ENCODE measurements at places on chromosomes 7 and 10. TPM values are rescaled to one million over a fixed set of nuclear protein-coding genes. Genes with fewer than 3 reads are reported as not detected.
A peak's percentile ranks its signal among the peaks of the same experiment; 100 is the strongest.

- DNase-seq, result peak; percentile 82
These were observed 53.7 kb upstream of the KDM7A start for GRCh38 chr7:140230516-140230860.

- no peak for DNase-seq
These were observed 123.4 kb downstream of the MYO3A start for GRCh38 chr10:26057466-26057865.

GRCh38 chr7:152108359-152108758 is 82.9 kb downstream of the GALNT11 start:
- no peak for DNase-seq

DNA sequence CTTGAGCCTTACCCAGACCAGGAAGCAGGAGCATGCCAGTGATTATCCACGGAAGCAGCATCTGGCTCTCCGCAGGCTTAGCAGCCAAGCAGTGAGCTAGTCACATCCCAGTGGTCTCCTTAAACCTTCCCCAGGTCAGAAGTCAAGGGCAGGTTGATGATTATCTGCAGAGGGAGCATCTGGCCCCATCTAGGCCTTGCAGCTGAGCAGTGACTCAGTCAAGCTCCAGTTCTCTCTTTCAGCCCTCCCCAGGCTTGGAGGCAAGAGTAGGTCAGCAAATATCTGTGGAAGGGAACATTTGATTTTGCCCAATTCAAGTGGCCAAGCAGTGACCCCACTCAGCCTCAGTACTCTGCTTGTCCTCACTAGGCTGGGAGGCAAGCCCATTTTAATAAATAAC is 61.6 kb downstream of the ANKRD7 start:
- DNase-seq, result no peak

DNA sequence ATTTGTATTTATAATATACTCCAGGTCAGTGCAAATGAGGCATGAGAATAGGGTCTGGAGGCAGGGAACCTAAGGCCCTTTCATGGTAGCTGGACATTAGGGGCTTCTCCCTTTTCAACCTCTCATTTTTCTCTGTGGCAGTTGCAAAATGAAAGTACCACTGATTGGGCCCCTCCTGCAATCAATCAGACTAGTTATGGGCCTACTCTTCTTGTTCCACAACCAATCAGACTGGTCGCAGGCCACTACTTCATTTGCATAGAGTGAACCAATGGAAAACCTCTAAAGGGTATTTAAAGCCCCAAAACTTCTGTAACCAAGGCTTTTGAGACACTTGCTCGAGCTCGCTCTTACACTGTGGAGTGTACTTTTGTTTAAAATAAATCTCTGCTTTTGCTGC is 10.0 kb upstream of the PRPS1L1 start:
- no peak for DNase-seq

DNA sequence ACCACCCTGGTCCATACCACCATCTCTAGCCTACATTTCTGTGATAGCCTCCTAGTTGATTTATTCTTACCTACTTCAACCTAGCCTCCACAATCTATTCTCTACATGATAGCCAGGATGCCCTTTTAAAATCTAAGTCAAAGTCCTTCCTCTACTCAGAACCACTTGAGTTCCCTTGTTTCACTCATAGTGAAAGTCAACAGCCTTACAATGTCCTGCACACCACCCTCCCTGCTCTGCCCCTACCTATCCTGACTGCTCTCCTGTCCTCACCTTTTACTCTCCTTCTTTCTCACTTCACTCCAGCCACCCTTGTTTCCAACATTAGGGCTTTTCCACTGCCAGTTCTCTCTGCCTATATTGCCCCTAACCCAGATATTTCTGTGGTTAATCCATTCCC is 146.7 kb downstream of the GRM3 start:
- no peak for DNase-seq

DNA sequence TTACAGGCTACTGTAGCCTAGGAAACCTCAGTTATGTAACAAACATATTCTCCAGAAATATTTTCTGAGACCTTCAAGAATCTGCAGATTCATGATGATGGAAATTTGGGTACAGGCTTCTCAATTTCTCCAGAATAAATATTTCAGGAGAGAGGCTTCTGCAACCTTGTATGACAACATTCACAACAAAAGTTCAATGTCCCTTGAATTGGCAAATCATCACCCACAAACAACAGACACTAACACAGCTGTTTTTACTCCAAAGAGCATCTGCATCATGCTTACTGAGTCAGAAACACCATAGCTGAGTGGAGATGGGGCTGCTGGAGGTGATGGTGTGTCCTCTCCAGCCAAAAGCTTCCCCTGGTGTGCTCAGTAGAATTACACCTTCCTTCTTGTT is 9.3 kb upstream of the COBL start:
- DNase-seq, result no peak

- DNase-seq, result no peak
These were observed 143.0 kb downstream of the CUBN start for GRCh38 chr10:16986406-16987205.

- DNase-seq, result peak; percentile 44
These were observed 46.6 kb upstream of the GRID1 start for GRCh38 chr10:86413046-86413728.

DNA sequence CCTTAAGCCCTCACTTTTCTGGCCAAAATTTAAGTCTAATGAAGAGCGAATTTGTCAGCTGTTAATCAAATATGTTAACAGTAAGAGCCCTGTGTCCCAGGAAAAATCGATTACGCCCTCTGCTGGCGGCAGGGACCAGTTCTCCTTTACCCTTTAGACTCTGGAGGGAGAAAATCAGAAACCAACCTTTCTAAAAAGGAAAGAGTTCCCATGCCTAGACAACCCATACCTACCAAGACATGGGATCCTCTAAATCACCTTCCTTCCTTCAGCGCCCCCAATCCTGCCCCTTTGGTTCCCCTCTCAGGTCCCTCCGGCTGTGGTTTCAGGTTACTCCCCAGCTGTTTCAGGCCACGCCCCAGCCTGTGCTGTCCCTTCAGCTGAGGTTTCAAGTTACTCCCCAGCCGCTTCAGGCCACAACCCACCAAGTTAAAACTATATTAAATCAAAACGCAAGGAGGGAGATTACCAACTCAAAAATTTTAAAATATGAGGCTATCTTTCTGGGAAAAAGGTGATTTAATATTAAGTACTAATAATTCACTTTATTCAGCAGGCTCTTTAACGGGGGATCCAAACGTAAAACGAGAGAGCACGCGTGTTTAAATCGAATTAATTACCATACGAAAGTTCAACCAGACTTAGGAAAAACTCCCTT is 1.4 kb upstream of the AKR1B15 start:
- DNase-seq, result peak; percentile 82

DNA sequence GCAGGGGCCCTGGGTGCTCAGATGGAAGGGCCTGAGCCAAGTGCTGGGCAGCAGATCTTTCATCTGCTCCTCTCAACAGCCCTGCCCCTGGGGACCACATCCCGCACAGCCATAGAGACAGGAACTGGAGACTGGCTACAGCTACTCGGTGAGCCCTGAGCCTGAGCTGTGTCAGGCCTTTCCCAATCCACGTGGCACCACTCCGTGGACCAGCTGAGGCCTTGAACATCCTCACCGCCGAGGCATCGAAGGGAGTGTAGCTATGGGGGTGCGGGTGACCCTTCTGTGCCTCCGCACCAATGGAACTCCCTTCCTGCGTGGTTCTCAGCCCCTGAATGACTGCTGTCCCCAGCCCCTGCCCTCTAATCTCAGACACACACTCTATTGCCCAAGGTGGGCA is 362.7 kb upstream of the SHH start:
- no peak for DNase-seq

DNA sequence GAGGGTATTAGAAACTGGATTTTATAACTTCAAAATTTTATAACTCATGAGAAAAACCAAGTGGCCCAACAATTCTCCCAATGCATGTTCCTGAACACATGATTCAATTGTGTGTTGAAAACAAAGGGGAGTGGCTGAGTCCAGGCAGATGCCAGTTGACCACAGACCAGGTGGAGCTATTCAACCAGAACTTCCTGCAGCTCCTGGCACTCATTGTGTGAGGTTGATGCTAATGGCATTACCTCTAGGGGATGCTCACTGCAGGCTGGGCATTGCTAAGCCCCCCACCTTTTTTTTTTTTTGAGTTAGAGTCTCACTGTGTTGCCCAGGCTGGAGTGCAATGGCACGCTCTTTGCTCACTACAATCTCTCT is 20.3 kb downstream of the MYOF start:
- no peak for DNase-seq

DNA sequence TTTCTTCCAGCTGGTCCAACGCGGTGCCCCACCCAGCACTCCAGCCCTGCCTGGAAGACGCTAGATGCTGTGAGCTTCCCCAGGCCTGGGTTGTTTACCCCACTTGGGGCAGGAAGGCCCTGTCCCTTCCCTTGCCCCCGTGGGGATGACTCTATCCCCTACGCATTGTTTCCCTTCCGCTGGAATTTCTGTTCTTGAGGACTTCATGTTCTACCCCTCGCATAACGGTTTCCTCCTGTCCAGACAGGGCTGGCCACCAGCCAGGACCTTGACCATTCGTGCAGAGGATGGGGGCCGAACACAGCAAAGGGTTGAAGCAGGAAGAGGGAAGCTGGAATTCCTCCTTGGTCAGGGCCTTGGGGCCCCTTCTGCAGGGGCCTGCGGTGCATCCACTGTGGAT is 14.7 kb upstream of the SERPINE1 start:
- DNase-seq, result no peak

DNA sequence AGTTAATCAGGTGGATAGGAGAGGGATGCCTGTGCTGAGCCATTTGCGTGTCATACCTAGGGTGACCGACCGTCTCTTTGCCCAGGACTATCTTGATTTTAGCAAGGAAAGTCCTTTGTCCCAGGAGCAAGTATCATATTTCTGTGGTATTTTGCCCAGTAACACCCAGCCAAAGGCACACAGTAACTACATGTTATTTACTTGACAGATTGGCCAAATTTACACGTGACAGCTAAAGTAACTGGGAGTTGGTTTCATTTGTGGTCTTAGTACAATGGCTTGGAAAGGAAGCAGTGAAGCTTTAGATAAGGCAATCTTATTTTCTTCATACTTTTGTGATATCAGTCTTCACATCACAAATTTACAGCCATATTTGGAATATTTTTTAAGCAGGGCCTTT is 142.1 kb downstream of the JCAD start:
- no peak for DNase-seq

GRCh38 chr10:26555719-26556368 is 117.7 kb downstream of the APBB1IP start:
- no peak for DNase-seq

- no peak for DNase-seq
These were observed 12.3 kb upstream of the TRDMT1 start for GRCh38 chr10:17213646-17214349.

DNA sequence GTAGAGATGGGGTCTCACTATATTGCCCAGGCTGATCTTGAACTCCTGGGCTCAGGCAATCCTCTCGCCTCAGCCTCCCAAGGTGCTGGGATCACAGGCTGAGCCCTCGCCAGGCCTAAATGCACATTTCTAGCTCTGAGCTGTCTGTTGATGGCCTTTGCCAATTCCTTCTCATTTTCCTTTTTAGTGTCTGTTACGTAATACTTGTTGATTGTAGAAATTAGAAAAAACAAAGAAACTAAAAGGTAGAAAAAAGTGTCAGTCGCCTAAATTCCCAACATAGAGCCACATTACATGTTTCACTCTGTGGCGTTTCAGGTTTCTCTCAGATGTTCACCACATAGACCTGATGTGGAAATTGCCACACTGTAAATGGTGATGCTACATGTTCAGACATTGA is 44.0 kb upstream of the RASGEF1A start:
- no peak for DNase-seq

GRCh38 chr7:30923009-30923773 is 11.5 kb downstream of the AQP1 start:
- no peak for DNase-seq

DNA sequence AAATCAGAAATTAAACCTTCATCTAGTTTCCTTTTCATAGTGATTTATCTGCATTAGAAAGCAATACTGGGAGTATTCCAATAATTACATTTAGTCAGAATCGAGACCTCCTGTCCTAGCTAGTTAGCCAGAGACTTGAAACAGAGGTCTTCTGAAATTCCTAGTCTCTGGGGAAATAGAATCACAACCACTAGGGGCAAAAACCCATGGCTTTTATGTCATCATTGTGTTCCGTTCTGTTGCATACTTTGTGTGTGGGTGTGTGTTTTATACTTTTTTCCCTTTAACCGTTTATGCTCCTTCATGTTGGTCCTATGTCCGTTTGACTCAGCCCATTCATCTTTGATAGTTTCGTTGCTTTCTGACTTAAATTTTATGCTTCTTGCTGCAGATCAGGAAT is 79.8 kb downstream of the RALA start:
- no peak for DNase-seq

Gene TBXAS1
- 32.3 TPM for total RNA-seq

Gene LEP
- not detected for total RNA-seq

Gene ECD
- total RNA-seq, result 57.8 TPM

Gene PPP2R2D
- total RNA-seq, result 87.5 TPM

Gene OR9A2
- total RNA-seq, result not detected

Gene GPNMB
- 33.0 TPM for total RNA-seq

Gene CALHM3
- total RNA-seq, result not detected

Gene LRMDA
- total RNA-seq, result 2.4 TPM

Gene C7orf33
- total RNA-seq, result not detected

Gene FGL2
- 27.2 TPM for total RNA-seq

Gene ITGB8
- total RNA-seq, result 20.6 TPM

All from Peyer's patch (tissue), 4 donors.